Diencephalon (tissue), 1 donor: ENCODE measurements at places on chromosomes 16 and 17. TPM values are rescaled to one million over a fixed set of nuclear protein-coding genes. Genes with fewer than 3 reads are reported as not detected.

CDIPT gene
- 61.1 TPM for total RNA-seq

BCL6B gene
- 3.0 TPM for total RNA-seq

ZNF624 gene
- 33.9 TPM for total RNA-seq

SLC6A4 gene
- 0.92 TPM for total RNA-seq

GDPD1 gene
- 51.7 TPM for total RNA-seq

TNFRSF13B gene
- total RNA-seq, result not detected

LGALS9B gene
- total RNA-seq, result not detected

SCNN1B gene
- 0.23 TPM for total RNA-seq

TPSAB1 gene
- not detected for total RNA-seq

HAPSTR1 gene
- total RNA-seq, result 112 TPM

CTF1 gene
- total RNA-seq, result 0.92 TPM

C17orf100 gene
- total RNA-seq, result 5.3 TPM

SDR42E2 gene
- total RNA-seq, result 0.23 TPM

ADGRG3 gene
- total RNA-seq, result 0.23 TPM

COX10 gene
- 20.1 TPM for total RNA-seq

TEKT1 gene
- total RNA-seq, result 9.5 TPM

AXIN2 gene
- 26.5 TPM for total RNA-seq

NME3 gene
- total RNA-seq, result 23.8 TPM
